ENCODE measurements at places on chromosomes 6 and 20.
A peak's percentile ranks its signal among the peaks of the same experiment; 100 is the strongest.

- peak; percentile 37 for DNase-seq
Measured at GRCh38 chr6:111805511-111806164, 67.6 kb downstream of the FYN start.

GRCh38 chr6:13711324-13711732 is 307 bp downstream of the RANBP9 start:
- DNase-seq = no peak

DNA sequence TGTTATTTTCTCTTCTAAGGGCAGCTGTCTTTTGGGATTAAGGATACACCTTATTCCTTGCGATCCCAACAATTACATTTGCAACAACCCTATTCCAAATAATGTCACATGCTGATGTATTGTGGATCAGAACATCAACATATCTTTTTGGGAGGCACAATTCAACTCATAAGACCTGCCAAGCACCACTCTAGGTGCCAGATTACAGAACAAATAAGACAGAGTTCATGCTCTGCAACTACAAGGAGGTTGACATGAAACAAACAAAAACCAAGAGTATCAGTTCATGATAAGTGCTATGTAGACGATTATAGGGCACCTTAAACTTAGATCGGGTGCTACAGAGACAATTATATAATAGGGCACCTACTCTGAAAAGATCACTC is 203.2 kb upstream of the SGK1 start:
- DNase-seq = no peak

GRCh38 chr20:48783533-48784272 is 44.1 kb downstream of the PREX1 start:
- DNase-seq = peak; percentile 34

DNA sequence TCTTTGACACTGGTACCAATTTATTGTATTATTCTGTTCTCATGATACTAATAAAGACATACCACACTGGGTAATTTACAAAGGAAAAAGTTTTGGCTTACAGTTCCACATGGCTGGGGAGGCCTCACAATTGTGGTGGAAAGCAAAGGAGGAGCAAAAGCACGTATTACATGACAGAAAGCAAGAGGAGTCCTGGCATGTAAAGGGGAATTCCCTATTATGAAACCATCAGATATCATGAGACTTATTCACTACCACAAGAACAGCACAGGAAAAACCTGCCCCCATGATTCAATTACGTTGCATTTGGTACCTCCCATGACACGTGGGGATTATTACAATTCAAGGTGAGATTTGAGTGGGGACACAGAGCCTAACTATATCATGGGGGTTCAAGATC is 43.4 kb downstream of the SLC22A2 start:
- no peak for DNase-seq

- DNase-seq = no peak
Measured at GRCh38 chr20:53142225-53143127, 170.3 kb downstream of the TSHZ2 start.

GRCh38 chr6:36232172-36232571 is 35.6 kb downstream of the BRPF3 start:
- no peak for DNase-seq

- DNase-seq = no peak
Measured at GRCh38 chr6:52697903-52698302, 27.0 kb downstream of the TMEM14A start.

- DNase-seq = no peak
Measured at GRCh38 chr6:15769511-15770018, 106.7 kb upstream of the DTNBP1 start.

- DNase-seq = no peak
Measured at GRCh38 chr6:144896289-144896688, 611.2 kb downstream of the UTRN start.

DNA sequence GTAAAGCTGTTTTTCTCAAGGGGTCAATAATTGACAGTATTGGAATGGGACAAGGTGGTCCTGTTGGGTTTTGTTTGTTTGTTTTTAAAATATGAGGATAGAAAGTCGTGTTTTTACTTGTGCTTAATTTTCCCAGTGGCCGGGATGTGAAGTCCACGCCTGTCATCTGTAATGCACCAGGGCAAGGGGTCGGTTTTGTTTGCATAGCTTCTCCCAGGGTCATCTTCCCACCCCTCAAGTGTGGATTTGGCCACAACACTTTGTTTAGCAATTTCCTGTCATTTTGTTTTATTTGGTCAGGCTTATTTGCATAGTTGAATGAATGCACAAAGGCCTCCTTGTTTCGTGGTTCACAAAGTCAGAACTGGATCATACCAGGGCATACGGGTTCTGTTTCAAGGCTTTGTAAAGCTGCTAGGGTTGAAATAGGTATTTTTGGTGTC is 29.8 kb downstream of the SYNJ2 start:
- DNase-seq = no peak

GRCh38 chr6:162200945-162201690 is 526.4 kb downstream of the PRKN start:
- DNase-seq = no peak

GRCh38 chr20:62198931-62199330 is 16.1 kb downstream of the MTG2 start:
- DNase-seq = no peak

- no peak for DNase-seq
Measured at GRCh38 chr6:144219056-144219685, 66.0 kb upstream of the UTRN start.

- no peak for DNase-seq
Measured at GRCh38 chr20:20505554-20505953, 137.7 kb downstream of the INSM1 start.

DNA sequence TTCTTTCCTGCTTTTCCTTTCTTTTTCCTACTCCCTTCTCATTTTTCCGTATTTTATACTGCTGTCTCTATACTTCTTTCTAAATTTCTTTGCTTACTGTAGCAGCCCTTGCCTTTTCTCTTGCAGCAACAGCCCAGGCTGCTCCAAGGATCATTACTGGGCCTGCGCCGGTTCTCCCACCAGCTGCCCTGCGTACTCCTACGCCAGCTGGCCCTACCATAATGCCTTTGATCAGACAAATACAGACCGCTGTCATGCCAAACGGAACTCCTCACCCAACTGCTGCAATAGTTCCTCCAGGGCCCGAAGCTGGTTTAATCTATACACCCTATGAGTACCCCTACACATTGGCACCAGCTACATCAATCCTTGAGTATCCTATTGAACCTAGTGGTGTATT is 148.8 kb downstream of the QKI start:
- no peak for DNase-seq

DNA sequence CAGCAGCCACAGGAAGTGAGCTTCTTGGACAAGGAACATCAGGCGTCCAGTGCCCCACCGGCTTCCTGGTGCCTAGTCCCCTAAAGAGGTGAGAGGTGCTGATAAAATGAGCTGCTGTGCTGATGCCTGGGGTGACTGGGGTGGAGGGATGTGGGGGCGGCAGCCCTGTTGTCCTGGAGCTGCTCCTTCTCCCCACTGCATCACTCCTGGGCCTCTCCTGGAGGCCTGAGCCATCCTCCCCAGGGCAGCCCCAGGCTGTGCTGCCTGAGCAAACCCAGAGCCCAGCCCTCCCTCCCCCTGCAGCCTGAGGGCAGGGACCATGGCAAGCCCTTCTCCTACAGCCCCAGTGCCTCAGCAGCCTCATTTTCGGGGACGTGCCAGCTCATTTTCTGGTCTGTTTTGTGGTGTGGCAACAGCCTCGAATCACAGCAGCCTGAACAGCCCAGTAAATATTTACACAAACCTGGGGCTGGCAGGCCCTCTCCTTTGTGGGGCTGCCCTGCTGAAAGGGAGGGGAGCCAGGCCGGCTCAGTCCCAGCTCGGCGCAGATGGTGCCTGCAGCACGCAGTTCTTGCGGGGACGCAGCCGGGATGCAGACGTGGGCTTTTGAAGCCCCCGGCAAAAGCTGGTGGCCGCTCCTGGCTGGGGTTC is 259.9 kb downstream of the DLL1 start:
- DNase-seq = no peak

GRCh38 chr6:150302520-150303176 is 66.2 kb upstream of the IYD start:
- DNase-seq = no peak

DNA sequence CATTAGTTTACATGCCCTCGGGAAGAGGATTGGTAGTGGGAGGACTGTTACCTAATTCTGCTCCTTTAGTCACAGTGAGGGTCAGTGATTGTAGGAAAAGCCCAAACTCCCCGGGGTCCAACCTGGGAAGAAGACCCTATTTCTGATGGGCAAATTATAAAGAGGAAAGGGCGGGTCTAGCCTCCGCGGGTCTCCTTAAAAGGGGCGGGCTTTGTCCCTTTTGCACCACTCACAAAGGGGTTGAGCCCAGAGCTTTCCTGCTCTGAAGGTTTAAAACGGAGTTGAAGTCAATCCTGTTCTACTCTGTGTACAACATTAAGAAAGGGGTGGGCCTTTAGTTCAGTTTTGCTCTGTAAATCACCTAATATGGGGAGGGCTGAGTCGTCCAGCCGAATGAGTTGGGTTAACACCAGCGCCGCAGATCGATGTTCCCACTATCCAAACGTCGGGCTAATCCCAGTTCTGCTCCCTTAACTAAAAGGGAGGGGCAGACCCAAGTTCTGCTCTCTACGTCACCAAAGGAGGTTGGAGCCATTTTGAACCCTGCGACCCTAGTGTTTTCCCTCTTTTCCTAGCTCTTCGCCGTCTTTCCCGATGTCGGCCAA is 920 bp upstream of the RNF5 start:
- peak; percentile 28 for DNase-seq

- no peak for DNase-seq
Measured at GRCh38 chr20:61204206-61204605, 47.9 kb upstream of the CDH4 start.

- DNase-seq = no peak
Measured at GRCh38 chr20:9577397-9577796, 63.0 kb downstream of the LAMP5 start.

GRCh38 chr6:30156262-30156599 is 4.8 kb downstream of the TRIM10 start:
- no peak for DNase-seq

GRCh38 chr6:148771896-148772554 is 25.2 kb downstream of the UST start:
- no peak for DNase-seq

- DNase-seq = no peak
Measured at GRCh38 chr6:12361042-12361765, 71.0 kb downstream of the EDN1 start.

DNA sequence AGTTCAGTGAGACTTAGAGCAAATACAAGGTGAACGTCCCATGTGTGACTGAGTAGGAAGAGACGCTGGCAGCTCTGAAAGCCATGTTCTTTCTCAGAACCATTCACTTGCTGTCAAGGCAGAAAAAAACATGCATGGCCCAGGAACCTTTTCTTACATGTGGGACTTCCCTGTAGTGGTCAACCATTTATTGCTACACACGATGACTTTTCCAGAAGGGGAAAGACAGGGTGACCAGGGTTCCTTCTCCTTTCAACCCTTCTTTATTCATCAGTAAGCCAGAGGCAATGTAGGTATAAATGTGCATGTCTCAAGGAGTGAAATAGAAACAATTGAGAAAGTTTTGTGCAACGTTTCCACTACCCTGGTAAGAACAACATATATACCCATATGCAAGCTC is 189.0 kb downstream of the NFATC2 start:
- DNase-seq = no peak

DNA sequence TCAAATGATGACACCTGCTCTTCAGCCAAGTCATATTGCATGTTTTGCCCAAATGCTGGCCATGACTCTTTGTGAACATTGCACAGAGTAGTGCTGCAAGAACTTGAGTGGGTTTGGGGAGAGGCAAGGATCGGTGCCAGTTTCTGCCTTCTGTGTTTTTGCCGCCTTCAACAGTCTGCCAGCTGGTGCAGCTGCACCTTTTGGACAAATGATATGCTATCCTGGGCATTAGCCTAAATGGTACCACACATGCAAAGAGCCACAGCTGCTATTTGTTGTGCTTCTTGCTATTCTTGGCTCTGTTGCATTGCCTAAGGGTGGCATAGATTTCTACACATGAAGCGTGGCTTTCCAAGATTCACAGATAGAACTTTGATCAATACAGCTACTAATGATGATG is 189.0 kb upstream of the CCN2 start:
- DNase-seq = no peak

DNA sequence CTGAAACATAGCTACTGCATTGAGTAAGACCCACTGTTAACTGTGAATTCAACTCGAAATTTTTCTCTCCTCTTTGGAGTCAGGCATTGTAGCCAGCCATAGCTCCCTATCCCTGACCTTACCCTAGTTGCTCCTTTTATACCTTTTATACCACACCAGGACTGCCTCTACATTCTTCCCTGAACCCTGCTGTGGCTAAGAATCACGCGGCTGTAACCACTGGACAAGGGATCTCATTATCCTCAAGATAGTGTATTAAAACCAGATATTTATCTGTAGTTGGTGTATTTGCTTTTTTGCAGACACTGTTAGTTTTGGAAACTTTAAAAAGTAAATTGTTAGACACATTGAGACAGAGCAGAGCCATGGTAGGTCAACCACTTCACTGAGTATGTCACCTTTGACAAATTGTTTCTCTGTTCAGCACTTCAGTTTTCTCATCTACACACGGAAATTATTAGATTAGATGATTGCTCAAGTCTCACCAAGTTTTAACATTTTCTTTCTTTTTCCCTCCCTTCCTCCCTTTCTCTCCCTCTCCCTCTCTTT is 171.9 kb upstream of the PRND start:
- no peak for DNase-seq

GRCh38 chr6:24524805-24525204 is 30.0 kb downstream of the ALDH5A1 start:
- no peak for DNase-seq

DNA sequence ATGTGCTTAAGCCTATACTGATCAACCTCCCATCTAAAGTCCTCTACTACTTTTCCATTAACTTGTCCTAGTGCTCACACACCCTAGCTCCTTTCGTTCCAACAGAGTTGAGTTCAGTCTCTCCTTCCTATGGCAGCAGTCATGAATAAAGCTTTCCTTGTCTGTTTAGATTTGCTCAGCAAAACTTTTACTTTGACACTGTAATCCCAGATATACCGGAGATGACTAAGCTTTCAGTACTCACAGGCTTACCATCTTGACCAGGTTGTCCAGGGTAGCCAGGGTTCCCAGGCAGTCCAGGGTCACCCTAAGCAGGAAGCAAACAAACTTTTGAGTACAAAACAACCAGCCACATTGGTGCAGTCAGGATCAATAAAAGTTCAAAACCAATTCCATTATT is 90.7 kb downstream of the COL21A1 start:
- DNase-seq = no peak

GRCh38 chr6:165799391-165800153 is 136.5 kb upstream of the PDE10A start:
- no peak for DNase-seq

- peak; percentile 9 for DNase-seq
Measured at GRCh38 chr20:8361006-8361652, 229.1 kb downstream of the PLCB1 start.

GRCh38 chr20:42406826-42407225 is 782.9 kb downstream of the PTPRT start:
- no peak for DNase-seq

DNA sequence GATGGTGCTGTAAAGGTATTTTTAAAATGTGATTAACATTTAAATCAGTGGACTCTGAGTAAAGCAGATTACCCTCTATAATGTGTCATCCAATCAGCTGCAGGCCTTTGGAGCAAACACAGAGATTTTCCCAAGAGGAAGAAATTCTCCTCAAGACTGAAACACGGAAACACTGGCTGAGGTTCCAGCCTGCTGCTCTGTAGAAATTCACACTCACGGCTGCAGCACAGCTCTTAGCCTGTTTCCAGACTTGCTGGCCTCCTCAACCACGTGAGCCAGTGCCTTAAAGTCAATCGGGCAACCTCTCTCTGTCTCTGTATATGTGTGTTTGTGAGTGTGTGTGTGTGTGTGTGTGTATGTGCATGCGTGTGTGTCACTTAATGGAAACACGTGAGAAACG is 41.1 kb downstream of the PDE10A start:
- DNase-seq = no peak

Measured in stimulated activated CD4-positive, alpha-beta T cell treated with anti-CD3 and anti-CD28 coated beads, Interleukin-4, amount 100 ng/mL, for 48 hours (primary cell).